ENCODE measurements at places on chromosomes 4 and X.

- no peak for DNase-seq
Measured at GRCh38 chr4:152510349-152511147, 25.3 kb downstream of the FBXW7 start.

GRCh38 chrX:144849141-144849540 is 398.2 kb upstream of the SPANXN1 start:
- no peak for DNase-seq

DNA sequence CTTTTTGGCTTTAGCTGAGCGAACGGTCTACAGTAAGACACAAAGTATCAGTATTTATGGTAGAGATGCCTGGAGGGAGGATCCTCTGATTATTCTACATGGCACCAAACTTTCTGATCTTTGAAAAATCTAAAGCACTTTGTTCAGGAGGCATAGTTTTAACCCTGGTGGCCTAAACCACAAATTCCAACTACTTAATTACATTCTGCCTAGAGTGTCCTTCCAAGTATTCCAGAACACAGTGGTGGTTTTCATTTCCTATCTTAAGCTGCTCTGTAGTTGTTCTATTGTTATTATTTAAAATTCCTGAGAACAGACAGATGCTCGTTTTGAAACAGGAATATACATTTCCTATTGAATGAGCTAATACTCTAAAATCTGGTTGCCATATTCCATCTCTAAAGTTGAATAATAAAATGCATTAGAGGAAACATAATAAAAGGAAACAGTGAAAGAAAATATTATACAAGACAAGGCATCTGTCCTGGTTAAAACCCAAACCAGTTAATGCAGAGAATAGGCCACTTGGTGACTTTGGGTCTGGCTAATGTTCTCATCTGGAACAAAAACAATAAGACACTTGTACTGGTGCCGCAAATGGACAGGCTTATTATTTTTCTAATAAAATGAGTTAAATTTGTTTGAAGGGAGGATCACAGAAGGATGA is 657.4 kb downstream of the SPRY1 start:
- no peak for DNase-seq

DNA sequence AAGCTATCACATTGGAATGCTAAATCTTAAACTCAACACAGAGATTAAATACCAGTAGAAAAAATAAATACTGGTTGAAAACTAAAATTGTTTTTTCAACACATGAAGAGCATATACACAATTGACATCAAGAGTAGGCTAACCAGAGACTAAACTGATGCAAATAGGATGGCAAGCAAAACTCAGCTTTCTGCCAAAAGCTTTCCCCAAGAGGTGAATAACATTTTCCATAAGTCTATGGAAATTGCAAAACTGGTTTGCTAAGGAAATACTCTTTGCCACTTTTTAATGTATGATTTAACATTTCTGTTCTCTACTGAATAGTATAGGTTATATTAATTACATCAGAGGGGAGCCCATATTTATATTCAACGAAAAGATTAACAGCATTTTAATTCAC is 23.8 kb downstream of the IQCM start:
- no peak for DNase-seq

DNA sequence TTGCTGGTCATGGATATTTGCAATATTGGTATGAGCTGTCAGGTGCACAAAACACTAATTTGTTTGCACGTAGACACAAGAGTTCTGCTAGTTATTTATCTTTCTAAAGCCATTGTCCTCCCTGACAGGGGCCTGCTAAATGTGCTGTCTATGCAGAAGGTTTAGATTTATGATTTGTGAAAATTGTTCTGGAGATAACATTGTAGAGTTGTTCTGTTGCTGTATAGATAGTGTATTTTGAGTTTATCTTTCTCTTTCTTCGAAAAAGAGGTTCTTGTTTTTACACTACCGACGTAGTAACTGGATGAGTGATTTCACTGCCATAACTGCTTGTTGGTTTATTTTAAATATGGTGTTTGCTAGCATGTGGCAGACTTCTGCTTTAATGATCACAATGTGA is 28.5 kb upstream of the FGG start:
- no peak for DNase-seq

DNA sequence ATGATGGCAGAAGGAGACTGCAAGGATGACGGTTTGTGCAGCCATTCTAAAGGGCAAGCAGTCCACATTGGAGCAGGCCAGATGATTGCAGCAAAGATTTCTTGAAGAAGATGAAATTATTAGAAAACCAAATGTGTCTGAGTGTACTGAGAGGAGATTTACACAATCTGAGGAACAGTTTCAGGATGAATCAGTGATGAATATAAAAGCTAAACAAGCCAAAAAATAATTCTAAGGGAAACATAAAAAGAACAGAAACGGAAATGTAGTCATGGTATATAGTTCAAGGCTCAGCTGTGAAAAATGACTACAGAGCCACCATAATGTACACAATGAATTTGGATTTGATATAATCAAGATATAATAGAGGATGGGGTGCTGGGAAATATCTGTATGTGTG is 168.5 kb downstream of the PDGFC start:
- DNase-seq = no peak

DNA sequence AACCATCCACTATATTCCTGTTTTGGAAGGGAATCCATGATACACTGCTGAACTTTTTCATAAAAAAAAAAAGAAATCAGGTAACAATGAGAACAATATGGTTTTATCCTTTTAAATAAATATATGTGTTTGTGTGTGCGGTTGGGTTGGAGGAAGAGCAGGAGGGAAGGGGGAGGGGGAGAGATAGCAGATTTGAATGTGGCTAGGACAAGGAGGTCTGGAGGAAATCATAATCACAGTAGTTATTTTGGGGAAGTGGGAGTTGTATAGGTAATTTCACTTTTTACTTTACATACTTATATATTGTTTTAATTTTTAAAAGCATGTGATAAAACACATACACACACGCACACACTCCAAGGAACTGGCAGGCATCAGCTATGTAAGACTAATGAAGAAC is 134.5 kb upstream of the MBNL3 start:
- DNase-seq = peak; percentile 34

DNA sequence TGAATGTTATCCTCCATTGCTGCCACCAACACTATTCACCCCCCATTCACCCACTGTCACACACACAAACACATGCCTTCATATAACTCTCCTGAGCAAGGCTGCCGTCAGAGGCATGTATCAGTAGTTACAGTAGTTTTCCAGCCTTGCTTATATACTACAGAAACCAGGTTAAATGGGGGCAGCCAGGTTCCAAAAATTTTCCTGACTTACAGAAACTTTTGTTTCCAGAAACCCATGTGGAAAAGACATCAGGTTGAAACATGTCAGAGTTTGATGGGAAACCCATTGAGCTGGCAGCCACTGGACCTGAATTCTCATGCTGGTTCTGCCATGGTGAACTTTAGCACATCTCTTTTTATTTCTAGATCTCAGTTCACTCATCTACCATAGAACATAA is 64.0 kb downstream of the COX18 start:
- no peak for DNase-seq

DNA sequence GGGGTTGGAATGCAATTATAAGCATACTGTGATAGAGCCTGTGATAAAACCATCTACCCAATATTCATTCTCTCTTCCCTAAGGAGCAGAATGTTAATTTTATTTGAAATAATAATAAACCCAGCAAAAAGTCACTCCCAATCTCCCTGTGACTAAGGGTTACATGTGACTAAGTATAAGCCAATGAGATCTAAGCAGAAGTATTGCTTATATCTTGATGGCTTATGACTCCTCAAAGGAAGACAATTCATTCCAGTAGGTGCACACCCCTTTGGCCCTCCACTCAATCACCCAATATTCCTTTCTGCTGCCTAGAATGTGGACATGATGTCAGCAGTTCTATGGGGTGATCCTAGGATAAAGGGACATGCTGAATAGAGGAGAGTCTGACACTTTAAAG is 224.6 kb downstream of the ADAMTS3 start:
- no peak for DNase-seq

- DNase-seq = no peak
Measured at GRCh38 chrX:101163166-101163565, 56.4 kb upstream of the DRP2 start.

DNA sequence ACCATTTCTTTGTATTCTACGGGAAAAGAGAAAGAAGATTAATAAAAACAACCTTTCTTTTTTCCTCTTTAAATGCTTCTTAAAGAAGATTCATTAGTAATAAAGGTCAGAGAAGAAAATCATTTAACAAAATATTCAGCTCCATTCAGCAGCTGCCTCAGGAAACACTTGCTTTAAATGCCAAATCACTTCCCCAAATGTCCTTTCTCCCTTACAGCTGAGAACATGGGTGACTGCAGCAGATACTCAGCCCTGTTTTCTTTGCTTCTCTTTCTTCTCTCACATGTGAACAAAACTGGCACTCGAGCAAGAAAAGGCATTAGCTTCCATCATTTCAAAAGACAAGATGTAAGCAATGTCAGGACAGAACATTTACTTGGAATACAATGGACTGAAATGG is 120.2 kb downstream of the INPP4B start:
- DNase-seq = peak; percentile 25

DNA sequence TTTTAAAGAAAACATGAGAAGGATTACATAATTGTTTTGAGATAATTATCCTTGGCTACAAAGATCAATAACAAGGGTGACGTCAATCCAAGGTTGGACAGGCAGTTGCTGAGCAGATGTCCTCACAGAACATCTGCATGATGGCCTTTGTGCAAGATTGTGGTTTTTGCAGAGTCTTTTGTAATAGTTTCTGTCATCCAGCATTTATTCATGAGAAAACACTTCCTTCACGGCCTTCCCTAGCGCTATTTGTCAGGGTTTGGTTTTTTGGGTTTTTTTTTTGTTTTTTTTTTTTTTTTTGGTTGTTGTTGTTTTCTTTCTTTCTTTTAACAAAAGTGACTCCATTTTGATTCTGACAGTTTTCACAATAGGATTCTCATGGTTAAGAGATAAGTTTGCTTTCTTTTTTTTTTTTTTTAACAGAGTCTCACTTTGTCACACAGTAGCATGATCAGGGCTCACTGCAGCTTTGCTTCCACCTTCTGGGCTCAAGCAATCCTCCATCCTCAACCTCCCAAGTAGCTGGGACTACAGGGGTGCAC is 31.5 kb upstream of the ELF2 start:
- DNase-seq = peak; percentile 92

GRCh38 chrX:110156167-110156754 is 153.3 kb downstream of the TMEM164 start:
- DNase-seq = no peak
